ENCODE measurements at places on chromosomes 3 and 15.

DNA sequence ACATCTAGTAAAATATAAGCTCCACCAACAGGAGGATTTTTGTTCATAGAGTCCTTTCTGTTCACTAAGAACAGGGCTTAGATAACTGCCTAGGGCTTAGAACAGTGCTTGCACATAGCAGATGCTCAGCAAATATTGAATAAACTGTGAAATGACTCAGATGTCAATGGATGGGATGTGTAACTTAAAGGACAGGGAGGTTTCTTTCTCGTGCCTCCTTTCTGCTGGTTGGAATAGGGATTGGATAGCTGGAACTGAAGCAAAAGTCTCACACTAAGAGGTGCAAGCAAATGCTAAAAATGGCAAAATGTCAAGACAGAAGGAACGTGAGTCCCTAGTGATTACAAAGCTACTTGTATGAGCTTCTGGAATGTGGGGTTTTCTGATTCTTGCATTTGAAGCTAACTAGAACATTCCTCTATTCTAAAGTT is 392.8 kb upstream of the WNT5A start:
- no peak for DNase-seq

DNA sequence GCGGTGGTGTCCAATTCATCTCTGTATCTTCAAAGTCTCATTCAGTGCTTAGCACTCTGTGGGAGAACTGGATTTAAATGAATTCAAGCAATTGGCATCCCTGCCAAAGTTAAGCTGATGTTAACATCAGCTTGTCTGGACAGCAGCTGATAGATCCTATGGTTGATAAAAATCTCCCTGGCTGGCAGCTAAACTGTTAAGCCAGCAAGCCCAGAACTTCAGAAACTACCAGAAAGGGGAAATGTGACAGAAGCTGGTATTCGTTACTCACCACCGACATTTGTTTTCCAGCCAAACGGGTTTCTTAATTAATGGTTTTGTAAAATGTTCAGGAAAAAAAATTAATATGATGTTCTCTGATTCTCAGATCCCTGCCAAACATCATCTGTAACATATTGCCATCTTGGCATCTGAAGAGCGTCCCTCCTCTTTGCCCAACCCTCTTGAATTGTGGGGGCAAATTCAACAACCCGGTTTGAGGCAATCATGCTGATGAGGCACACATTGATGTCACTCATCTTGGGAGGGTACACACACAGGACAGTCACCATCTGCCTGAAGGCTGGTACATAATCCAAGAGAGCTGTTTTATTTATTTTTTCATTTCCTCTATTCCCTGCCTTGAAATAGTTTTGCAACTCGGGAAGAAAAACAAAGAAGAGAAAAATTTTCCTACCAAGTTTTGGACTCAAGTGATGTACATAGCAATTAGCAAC is 76.3 kb upstream of the ABHD17C start:
- DNase-seq: no peak

- no peak for DNase-seq
Observed at GRCh38 chr3:123099331-123100192, 32.7 kb downstream of the PDIA5 start.

GRCh38 chr3:63395960-63396359 is 117.9 kb downstream of the SYNPR start:
- no peak for DNase-seq

DNA sequence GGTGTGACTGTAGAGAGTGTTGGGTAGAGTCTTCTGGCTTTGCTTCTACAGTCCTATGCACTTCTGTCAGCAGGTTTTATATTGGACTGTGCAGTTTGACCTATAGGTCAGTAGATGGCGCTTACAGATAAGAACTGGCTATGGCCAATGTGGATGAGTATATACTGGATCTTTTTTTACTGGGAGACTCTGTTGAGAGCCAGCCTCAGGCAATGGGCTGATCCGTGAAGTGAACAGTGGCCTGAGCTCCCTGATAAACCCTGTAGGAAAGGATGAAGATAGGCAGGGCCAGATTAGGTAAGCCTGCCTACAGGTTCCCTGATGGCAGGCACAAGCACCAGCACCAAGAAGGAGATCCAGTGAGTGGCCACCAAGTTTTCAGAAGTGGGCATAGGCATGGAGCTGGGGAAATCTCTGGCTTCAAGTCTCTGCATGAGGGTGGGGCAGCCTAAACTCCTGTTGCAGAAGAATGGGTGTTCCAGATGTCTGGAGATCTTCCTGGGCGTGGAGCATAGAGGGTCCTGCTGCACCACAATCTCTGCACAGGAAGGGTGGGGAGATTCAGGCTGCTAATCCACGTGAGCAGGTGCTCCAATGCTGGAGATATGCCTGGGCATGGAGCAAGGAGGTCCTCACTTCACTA is 326.0 kb upstream of the SGO1 start:
- peak; percentile 10 for DNase-seq

- no peak for DNase-seq
Observed at GRCh38 chr3:46090161-46090591, 62.9 kb upstream of the XCR1 start.

DNA sequence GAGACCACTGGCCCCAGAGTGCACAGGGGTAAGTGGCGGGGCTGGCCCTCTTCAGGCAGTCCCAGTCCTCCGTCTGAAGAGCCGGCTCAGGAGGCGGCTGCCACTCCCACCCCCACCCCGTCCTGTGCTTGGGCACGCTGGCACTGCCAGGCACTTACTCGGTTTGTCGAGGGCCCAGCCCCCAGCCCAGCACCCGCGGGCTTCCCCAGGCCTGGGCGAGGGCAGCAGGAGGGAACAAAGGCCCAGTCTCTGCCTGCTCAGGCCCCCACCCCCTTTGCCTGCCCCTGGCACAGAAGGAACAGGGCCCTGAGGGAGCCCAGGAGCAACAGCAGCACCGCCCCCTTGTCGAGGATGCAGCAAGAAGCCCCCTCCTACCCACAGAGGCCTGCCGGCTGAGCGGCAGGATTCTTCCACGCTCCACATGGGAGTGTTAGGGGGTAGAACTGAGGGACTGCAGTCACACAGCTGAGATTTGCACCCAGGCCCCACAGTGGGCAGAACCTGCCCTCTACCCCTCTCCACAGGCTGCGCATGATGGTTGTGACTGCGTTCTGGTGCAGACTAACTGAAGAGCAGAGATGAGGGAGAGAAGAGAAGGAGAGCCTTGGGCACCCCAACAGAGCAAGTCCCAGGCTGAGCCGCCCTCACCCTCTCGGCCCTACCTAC is 8.9 kb downstream of the DUSP7 start:
- DNase-seq: peak; percentile 50
